ENCODE measurements at places on chromosomes 13 and 19.
A peak's percentile ranks its signal among the peaks of the same experiment; 100 is the strongest.

DNA sequence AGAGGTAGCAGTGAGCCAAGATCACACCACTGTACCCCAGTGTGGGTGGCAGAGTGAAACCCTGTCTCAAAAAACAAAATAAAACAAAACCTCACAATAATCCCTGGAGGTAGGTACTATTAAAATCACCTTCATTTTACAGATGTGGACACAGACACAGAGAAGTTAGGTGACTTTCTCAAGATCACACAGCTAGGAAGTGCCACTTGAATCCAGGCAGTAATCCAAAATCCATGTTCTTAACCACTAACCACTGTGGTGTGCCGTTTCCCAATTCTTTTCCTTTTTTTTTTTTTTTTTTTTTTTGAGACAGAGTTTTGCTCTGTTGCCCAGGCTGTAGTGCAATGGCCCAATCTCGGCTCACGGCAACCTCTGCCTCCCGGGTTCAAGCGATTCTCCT is 9.0 kb downstream of the PPP1R14A start:
- no peak for DNase-seq

GRCh38 chr19:38304866-38305429 is 897 bp downstream of the C19orf33 start:
- peak; percentile 99 for DNase-seq

DNA sequence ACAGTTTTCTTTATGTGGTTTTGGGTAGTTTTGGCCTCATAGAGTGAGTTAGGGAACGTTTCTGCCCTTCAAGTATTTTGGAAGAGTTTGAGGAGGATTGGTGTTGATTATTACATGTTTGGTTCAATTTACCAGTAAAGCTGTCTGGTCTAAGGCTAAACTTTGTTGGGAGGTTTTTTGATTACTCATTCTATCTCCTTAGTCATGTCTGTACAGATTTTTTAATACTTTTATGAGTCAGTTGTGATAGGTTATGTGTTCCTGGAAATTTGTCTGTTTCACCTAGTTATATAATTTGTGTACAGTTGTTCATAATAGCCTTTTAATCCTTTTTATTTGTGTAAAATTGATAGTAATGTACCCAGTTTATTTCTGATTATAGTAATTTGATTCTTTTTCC is 20.4 kb downstream of the RNF17 start:
- DNase-seq, result no peak

GRCh38 chr19:10069046-10069445 is 17.1 kb upstream of the SHFL start:
- DNase-seq, result no peak

- DNase-seq, result no peak
These were observed 16.2 kb upstream of the NFIC start for GRCh38 chr19:3350014-3350663.
